Right cardiac atrium (tissue), 5 donors: ENCODE measurements at places on chromosomes 5 and 9.
A peak's percentile ranks its signal among the peaks of the same experiment; 100 is the strongest.

DNA sequence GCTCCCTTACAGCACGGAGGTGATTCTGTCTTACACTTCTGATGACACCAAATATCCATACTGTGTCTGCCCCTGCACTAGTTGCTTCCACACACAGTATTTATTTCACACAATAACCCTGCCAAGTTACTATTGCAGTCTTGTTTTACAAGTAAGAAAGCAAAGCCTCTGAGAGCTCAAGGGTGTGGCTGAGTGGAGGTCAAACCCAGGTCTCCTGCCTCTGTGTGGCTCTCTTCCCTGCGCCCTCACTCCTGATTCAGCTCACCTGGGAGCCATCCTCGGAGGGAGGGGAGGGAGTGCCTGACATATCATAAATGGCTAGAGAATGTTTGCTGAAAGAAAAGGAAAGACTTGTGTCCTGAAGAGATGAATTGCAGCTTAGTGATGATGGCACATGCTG is 41.0 kb downstream of the MVB12B start:
- DNase-seq = no peak

- DNase-seq = no peak
Observed at GRCh38 chr5:57509501-57510260, 27.1 kb upstream of the ACTBL2 start.

DNA sequence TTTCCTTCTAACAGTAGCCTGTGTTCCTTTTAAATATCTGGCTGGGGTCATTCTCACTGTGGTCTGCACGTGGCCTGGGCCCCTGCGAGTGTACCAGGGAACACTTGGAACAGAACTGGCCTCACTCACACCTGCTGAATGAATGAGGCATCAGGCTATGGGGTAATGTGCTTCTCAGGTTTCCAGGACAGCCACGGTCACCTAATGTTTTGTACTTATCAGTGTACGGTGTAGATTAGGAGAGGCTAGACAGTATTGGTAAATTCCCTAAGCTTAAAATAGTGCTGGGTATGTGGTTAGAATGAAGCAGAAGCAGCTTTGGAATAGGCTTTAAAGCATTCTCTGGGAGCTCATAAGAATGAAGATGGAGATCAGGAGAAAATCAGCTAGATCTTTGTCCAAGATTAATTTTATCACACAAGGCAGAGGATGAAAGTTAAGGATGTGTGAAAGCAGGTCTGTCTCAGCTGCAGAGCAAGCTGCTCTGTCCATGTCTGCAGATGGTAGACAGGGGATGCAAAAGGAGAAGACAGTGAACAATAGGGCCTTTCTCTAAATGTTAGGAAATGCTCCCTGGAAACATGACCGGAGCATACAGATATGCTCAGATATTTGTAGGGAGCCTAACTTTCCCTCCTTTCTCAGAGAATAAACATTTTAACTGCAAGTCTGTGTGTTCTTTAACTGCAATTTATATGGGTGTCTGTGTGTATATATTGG is 267.5 kb downstream of the NR3C1 start:
- peak; percentile 62 for DNase-seq

- DNase-seq = peak; percentile 63
Observed at GRCh38 chr5:59328709-59329296, 564.7 kb downstream of the PDE4D start.

DNA sequence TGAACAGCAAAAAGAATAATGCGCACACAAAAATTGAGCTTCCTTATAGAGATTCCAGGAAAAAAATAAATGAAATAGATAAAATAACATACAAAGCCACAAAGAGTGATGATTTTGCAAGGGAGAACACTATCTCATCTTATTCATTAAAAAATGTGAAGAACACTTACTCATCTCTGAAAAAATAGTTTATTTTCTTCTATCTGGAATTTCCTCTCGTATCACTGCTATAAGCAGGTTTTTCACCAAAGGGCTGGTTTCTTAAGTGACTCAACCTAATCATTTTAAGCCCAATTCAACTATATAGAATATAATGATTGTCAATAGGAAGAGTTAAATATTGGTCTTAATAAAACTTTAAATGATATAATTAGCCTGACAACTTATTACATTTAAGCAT is 504.9 kb downstream of the NR2F1-AS1 start:
- DNase-seq = no peak

- DNase-seq = no peak
Observed at GRCh38 chr9:93091453-93092081, 4.5 kb upstream of the CARD19 start.

- DNase-seq = no peak
Observed at GRCh38 chr5:180140079-180140554, 68.6 kb upstream of the RNF130 start.

DNA sequence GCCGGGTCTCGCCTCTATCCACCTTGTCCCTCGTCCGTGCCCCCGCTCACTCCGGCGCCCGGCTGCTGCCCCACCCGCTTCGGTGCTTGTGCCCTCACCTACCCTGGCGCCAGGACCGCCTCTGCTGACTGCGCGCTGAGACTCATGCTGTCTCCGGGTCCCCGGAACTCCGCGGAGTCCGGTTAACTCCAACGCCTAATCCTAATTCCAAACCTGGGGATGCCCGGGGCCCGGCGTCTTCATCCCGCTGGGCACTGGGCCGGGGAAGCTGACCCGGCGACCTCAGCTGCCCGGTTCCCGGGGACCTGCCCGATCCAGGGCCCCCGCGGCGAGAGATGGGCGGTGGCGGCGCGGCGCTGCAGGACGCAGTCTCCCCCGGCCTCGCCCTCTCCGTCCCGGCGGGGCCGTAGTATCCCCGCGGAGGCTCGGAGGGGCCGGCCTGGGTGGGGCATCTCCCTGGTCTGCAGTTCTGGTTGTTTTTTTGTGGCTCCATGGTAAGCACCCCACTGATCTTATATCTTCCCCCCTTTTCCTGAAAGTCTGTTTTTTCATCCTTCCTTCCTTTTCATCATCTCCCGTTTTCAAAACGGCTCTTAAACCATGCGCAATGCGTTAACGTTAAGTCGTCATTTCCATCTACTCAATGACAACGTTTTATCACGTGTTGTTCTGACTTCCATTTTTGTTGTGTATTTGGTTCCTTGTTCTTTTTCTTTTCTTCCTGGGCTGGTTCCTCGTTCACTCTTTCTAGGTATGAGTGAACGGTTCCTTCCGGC is 41.1 kb upstream of the PLEKHG4B start:
- peak; percentile 62 for DNase-seq

DNA sequence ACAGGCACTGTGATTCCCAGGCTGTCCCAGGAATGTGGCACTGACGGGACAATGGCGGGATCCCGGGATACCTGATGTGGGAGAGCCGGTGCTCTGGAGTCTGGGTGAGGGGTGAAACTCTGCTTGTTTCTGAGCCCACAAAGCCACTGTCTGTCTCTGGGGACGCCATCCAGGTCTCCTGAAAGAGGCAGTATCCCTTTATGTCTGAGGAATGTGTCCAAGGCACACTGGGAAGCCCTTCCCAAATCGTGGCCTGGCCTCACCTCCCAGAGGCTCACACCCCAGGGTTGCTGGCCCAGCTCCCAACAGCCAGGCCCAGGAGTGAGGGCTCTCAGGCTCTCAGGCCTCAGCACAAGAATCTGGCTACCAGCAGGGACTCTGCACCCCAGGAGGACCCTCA is 27.1 kb downstream of the ORM2 start:
- DNase-seq = no peak

- peak; percentile 60 for DNase-seq
Observed at GRCh38 chr9:110555551-110556331, 23.8 kb downstream of the SVEP1 start.

GRCh38 chr9:96720435-96720834 is 57.5 kb downstream of the ZNF510 start:
- DNase-seq = no peak

DNA sequence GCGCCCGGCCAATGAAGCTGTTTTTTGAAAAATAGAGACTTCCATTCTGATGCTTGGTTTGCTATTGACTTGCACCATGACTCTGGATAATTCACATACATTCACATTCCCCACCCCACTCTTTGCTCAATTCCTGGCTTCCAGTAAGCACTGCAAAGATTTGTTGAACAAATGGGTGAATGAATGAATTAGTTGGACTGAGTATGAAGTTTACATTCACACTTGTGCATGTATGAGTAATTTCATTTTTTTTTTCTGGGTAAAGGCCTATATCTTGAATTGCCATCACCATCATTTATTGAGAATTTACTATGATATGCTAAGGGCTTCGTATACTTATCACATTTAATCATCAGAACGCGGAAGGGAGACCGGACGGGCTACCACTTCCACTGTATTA is 13.8 kb upstream of the CCDC69 start:
- no peak for DNase-seq

- peak; percentile 68 for DNase-seq
Observed at GRCh38 chr5:141915881-141916336, 7.8 kb upstream of the DELE1 start.

- no peak for DNase-seq
Observed at GRCh38 chr9:113302792-113303418, at the start of gene RNF183. TSS of gene RNF183 (minus strand) at chr9:113303376. CDS start at chr9:113298184, 5,192 bp downstream.

- no peak for DNase-seq
Observed at GRCh38 chr9:134136118-134136995, 475 bp downstream of the WDR5 start.

DNA sequence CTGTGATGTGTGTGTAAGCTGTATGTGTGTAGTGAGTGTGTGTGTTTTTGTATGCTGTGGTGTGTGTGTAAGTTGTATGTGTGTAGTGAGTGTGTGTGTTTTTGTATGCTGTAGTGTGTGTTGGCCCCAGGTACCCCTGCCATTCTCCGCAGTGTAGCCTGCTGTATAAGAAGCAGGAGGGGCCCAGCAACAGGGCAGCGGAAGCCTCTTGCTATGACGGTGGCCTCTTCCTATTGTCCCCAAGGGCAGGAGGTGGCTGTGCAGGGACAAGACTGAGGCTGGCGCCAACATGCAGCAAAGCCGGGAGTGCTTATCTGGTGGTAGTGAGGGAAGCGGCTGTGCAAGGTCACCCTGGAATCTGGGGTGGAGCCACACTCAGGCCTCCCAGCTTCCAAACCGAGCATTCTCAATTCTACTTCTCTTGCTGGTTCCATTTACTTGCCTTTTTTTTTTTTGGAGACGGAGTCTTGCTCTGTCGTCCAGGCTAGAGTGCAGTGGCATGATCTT is 5.1 kb downstream of the SPAAR start:
- peak; percentile 93 for DNase-seq

DNA sequence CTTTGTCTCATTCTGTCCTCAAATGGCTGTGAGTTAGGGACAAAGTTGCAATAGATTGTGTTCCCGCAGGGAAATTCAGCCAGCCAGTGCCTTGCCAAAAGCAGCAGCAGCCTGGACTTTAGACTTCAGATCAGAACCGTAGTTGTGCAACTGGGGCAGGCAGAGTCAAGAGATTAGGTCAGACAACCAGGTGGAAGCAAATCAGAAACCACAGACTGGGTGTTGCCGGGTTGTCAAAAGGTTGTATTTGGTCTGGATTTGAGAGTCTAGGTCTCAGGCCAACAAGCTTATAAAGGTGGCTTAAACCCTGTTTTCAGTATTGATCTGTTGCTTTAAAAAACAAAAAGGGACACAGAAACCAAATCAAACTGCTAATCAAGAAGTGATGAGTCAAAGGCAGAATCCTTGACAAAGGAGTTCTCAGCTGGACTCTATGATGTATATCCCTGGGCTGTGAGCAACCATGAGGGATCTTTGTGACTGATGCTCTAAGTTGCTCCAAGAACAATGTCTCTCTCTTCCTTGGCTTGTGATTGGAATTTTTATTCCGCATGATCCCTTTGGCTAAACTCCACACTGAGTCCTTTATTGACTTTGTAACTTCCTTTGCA is 20.9 kb downstream of the RFK start:
- DNase-seq = peak; percentile 72

- no peak for DNase-seq
Observed at GRCh38 chr5:15124871-15125568, 253.4 kb upstream of the ANKH start.

DNA sequence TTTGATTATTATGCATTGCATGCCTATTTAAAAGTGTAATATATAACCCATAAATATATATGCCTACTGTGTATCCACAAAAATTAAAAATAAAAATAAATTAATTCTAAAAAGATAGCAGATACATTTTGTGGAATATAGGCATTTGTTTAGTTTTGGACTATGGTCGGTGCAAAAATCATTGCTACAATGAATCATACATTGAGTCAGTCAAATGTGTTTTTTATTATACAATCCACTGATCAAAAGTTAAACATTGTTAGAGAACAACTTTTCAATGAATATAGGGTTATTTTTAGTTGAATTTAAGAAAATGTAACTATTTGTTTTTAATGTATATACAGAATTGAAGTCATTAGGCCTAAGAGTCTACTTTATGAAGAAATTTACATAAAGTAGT is 885.9 kb downstream of the EFNA5 start:
- no peak for DNase-seq

- no peak for DNase-seq
Observed at GRCh38 chr9:1938135-1938534, 77.0 kb upstream of the SMARCA2 start.

- no peak for DNase-seq
Observed at GRCh38 chr5:56607551-56607950, 207.8 kb upstream of the MAP3K1 start.

DNA sequence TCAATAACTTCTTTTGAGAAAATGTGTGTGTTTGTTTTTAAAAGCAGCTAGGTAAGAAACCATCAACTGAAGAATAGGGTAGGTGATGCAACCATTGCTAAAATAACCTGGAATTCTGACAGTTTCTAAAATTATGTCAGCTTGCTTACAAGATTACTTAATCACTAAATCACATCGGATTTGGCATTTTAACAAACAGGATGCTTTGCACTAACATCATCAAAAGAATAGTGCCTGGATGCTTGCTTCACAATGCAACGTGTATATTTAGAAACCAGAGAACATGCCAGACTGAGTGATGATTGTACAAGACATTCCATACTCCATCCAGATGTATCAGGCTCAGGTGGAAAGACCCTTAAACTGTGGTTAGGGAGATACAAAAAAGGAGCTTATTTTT is 43.9 kb downstream of the PAM start:
- DNase-seq = no peak

GRCh38 chr5:96753848-96754247 is 53.9 kb downstream of the ERAP1 start:
- no peak for DNase-seq
